Karpas-422 (cell line): ENCODE measurements at places on chromosomes 7 and 10.
A peak's percentile ranks its signal among the peaks of the same experiment; 100 is the strongest.

- no peak for DNase-seq
These were observed 35.1 kb downstream of the UMAD1 start for GRCh38 chr7:7675686-7676085.

- peak; percentile 78 for DNase-seq
These were observed 172.6 kb downstream of the FAM107B start for GRCh38 chr10:14601872-14602725.

- DNase-seq = no peak
These were observed 2.3 kb upstream of the GIMAP8 start for GRCh38 chr7:150447966-150448788.

- DNase-seq = no peak
These were observed 222.6 kb downstream of the MGMT start for GRCh38 chr10:129689671-129690071.

GRCh38 chr10:14429043-14429700 lies 98.4 kb upstream of the FRMD4A start:
- DNase-seq = no peak

DNA sequence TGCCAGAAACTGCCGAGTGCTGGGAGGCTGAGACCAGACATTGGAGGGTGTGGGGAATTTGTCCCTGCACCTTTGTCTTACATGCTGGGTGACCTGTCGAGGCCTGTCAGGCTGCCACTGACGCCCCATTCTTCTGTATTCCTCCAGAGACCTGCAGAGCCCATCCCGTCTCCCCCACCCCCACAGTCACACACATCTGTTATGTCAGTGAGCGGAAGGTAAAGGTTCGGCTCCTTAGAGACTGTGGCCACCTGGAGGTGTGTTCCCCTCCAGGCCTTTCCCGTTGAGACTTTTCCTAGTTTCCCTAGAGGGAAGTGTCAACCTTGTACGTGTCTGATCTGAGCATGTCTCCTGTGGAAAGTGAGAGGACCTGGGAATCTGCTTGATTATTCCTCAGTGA lies 84.5 kb downstream of the ATXN7L1 start:
- no peak for DNase-seq

DNA sequence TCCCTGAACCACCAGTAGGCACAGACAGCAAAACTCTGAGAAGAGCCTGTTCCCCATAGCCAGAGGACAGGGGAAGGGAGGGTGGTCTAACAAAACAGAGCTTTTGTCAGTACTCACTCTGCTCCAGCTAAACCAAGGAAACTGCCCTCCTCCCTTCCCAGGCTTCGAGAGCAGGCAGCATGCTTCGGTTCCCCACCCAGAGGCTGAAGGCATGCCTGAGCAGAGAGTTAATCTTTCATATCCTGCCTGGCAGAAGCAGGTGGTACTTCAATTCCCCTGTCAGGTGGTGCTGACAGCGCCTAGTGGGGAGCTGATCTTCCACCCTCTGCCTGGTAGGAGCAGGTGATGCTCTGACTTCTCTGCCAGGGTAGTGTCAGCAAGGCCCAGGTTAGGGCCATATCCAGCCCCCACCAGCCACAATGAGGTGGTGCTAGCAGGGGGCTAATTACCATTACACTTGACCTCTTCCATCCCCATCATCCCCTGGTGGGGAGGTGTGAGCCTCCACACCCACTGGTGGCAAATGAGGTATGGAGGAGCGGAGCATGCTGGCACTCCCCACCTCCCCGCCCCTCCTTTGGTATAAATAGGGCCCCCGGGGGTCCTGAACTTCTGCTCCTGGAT lies 35.1 kb downstream of the SDK1 start:
- no peak for DNase-seq

GRCh38 chr7:12550956-12551355 lies 19.6 kb upstream of the SCIN start:
- no peak for DNase-seq
